ENCODE measurements at places on chromosomes 12 and 14.
A peak's percentile ranks its signal among the peaks of the same experiment; 100 is the strongest.

GRCh38 chr12:91877022-91877421 is 268.6 kb downstream of the BTG1 start:
- peak; percentile 92 for DNase-seq

GRCh38 chr14:54697001-54697400 is 130.1 kb downstream of the SAMD4A start:
- no peak for DNase-seq

DNA sequence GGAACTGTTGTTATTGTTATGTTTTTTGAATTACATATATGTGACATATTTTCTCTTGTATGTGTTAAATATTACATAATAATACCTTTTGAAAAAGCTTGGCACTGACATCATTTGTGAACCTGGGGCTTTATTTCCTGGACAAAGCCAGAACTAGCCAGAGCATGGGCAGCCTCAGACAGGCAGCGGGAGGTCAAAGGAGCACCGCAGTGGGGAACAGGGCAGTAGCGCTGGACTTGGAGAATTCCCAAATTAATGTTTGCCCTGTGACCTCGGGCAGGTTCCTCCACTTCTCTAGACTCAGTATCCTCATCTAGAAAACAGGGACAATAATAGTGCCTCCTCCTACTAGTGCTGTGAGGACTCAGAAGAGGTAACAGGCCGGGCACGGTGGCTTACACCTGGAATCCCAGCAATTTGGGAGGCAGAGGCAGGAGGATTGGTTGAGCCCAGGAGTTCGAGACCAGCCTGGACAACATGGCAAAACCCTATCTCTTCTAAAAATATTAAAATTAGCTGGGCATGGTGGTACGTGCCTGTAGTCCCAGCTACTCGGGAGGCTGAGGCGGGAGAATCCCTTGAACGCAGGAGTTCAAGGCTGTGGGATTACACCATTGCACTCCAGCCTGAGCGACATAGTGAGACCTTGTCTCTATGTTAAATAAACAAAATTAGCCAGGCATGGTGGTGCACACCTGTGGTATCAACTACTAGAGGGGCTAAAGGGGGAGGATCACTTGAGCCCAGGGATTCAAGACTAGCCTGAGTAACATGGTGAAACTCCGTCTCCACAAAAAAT is 27.3 kb upstream of the ITPK1 start:
- no peak for DNase-seq

DNA sequence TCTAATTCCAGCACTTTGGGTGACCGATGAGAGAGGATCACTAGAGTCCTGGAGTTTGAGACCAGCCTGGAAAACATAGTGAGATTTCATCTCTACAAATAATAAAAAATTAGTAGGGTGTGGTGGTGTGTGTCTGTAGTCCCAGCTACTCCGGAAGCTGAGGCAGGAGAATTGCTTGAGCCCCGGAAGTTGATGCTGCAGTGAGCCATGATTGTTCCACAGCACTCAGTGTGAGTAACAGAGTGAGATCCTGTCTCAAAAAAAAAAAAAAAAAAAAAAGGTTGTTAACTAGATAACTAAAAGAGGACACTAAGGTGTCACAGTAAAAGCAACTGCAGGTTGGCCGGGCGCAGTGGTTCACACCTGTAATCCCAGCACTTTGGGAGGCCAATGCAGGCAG is 121.3 kb upstream of the MAX start:
- peak; percentile 71 for DNase-seq

- DNase-seq: no peak
These were observed 155.4 kb downstream of the DIO2 start for GRCh38 chr14:80055667-80056496.

- DNase-seq: no peak
These were observed 14.0 kb upstream of the PEX5 start for GRCh38 chr12:7175493-7175892.

- DNase-seq: no peak
These were observed 99.1 kb upstream of the MED13L start for GRCh38 chr12:116376354-116377193.

GRCh38 chr14:37480446-37481290 is 114.4 kb downstream of the FOXA1 start:
- DNase-seq: no peak

GRCh38 chr12:56808954-56809353 is 45.8 kb downstream of the HSD17B6 start:
- no peak for DNase-seq

DNA sequence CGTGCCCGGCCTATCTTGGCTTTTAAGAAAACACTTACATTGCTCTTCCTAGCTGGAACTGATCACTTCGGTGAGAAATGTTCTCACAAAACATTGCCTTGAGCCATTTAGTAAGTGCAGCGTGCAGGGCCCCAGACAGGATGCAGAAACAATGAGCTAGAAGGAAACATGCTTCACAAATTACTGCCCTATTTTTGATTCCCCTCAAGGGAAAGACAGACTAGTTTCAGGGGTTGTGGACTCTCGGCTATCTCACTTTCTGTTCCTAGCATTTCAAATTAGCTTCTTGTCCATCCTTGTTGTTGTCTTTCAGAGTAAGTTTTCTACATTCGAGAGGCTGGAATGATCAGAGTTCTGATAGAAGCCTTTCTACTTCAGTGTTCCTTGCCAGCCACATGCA is 21.6 kb downstream of the TGFB3 start:
- DNase-seq: no peak

DNA sequence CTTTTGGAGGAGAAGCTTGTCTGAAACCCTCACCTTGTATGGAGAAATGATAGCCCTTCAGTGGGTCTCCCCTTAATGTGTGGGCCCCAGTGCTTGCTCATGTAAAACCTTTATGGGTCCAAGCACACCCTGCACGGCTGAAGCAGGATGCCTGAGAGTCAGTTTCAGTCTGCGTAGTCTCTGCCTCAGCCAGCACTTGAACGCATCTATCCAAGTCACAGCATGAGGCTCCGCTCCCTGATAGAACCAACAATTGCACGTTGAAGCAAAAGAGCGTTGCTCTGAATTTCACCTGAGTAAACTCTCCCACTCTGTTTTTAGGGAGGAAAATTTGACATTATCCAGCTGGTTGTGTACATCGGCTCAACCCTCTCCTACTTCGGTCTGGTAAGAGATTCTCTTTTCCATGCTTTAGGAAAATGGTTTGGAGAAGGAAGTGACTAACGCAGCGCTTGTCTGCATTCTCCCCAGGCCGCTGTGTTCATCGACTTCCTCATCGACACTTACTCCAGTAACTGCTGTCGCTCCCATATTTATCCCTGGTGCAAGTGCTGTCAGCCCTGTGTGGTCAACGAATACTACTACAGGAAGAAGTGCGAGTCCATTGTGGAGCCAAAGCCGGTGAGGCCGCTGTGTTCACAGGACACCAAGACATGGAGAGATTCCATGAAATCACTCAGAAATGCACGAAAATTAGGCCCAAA is 33.0 kb upstream of the P2RX4 start:
- no peak for DNase-seq

- no peak for DNase-seq
These were observed 17.4 kb downstream of the ISCA2 start for GRCh38 chr14:74510959-74511409.

- DNase-seq: no peak
These were observed 965 bp downstream of the CD163 start for GRCh38 chr12:7502612-7503011.

DNA sequence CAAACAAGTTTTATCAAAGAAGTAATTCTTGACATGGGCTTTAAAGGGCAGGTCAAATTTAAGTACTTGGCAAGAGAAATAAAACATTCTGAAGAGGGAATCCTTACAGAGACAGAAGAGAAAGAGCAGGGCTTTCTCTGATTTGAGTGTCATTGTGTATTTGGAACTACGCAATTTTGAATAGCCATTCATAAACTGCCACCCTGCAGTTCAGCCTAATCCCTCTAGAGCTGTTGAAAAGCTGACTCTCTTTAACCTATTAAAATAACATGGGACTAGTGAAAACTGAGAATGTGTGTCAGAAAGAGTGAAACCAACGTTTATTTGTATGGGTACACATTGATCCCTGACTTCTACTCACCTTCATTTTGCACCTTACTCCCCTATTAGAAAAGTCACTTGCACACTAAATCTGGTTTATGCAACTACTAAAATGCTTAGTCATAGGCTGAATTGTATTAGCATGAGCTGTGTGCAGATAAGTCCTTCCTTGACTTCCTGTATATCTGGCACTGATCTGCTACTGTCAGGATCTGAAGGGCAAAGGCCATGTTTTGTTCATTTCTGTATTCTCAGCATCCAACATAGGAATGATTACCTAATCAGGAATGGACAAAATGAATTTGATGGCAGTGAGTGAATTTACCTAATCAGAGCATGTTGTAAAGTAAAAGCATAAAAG is 458.9 kb downstream of the NOVA1 start:
- DNase-seq: no peak

GRCh38 chr14:104306450-104307040 is 168.2 kb downstream of the KIF26A start:
- no peak for DNase-seq

DNA sequence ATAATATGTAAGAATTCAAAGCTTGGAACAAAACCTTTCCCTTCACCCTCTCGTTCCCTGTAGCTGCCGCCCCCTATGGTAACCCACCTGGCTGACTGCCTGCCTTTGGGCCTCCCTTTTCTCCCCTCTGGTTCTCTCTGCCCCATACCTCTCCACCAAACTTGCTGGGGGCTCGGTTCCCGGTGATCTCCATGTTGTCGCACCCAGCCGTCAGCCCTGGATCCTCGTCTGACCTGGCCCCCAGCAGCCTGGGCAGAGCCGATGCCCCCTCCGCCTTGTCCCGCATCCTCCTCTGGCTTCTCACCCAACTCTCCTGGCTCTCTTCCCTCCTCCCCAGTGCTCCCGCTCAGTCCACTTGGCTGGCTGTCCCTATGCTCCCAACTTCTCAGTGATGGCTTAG is 4.5 kb downstream of the CYP46A1 start:
- peak; percentile 38 for DNase-seq

DNA sequence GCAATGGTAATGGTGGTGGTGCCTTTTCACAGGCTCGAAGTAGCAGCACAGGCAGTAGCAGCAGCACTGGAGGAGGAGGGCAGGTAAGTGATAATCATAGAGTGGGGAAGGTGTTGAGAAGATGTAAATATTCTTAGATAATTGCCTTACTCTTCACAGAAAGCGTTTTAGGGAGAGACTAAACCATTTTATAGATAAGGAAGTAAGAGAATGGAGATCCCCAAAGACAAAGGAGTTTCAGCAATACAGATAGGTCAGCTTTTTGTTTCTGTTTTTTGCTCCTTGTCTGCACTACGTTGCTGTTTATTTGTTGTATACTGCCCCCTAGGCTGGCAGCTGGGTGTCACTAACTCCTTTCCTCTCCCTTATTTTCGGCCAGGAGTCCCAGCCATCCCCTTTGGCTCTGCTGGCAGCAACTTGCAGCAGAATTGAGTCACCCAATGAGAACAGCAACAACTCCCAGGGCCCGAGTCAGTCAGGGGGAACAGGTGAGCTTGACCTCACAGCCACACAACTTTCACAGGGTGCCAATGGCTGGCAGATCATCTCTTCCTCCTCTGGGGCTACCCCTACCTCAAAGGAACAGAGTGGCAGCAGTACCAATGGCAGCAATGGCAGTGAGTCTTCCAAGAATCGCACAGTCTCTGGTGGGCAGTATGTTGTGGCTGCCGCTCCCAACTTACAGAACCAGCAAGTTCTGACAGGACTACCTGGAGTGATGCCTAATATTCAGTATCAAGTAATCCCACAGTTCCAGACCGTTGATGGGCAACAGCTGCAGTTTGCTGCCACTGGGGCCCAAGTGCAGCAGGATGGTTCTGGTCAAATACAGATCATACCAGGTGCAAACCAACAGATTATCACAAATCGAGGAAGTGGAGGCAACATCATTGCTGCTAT is 2.0 kb downstream of the SP1 start:
- peak; percentile 75 for DNase-seq

DNA sequence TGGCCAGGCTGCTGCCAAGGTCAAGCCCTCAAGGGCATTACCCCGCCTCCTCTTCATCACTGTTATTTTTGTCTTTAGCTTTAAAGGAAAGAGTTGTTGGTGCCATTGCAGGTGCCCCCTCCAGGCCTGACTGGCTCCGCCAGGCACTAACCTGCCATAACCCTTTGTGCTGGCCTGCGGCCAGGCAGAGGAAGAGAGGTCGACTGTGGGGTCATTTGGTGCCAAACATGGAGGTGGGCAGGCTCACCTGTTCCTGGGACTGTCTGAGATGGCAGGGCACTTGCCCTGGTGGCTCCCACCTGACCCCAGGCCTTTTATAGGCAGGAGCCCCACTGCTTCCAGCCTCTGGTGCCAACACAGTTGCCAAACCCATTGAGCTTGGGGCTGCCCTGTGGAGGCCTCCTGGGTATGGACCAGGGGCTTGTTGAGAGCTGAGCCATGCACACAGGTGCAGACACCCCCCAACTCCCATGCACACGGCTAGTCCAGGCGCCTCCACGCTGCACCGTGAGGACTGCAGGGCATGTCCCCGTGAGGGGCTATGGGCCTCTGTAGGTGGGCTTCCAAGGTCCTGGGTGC is 29.4 kb upstream of the PLD4 start:
- peak; percentile 57 for DNase-seq

Measured in activated effector memory CD4-positive, alpha-beta T cell treated with anti-CD3 and anti-CD28 coated beads, Interleukin-2, amount 50 U/mL, for 16 hours (primary cell).